ENCODE measurements at places on chromosomes 7 and 10.
A peak's percentile ranks its signal among the peaks of the same experiment; 100 is the strongest.

- DNase-seq, result no peak
Measured at GRCh38 chr7:136601772-136602171, 266.7 kb upstream of the CHRM2 start.

- no peak for DNase-seq
Measured at GRCh38 chr7:12385364-12385786, 18.3 kb downstream of the VWDE start.

GRCh38 chr10:7625836-7626235, 40.9 kb downstream of the ITIH5 start:
- no peak for DNase-seq

DNA sequence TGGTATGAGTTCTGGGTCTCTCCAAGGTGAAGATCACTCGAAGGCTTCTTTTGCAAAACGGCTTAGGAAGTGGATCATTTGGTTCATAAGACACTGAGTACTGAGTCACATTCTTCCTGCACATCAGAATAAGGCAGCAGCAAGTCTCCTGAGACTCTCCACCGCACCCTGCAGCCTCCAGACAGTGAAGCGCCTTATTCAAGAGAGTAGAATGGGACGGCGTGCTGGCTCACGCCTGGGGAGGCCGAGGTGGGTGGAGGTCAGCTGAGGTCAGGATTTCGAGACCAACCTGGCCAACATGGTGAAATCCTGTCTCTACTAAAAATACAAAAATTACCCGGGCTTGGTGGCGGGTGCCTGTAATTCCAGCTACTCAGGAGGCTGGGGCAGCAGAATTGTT, 70.3 kb downstream of the C10orf143 start:
- DNase-seq, result no peak

DNA sequence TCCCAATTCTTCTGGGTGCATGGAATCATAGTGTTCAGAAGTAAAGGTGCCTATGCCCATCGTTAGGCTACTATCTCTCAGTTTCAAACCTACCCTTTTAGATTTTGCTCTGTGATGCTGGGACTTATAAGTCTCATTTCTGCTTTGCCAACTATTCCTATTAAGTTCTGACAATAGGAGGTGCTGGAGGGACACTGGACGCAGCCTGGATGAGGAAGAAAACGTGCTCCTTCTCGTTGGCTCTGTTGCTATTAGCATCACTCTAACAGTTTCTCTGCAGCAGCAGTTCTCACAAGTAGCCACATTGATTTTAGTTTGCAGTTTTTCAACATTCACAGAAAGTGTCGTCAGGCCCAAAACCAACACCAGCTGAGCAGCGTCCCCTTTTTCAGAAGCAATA, 72.4 kb downstream of the ABCC2 start:
- peak; percentile 69 for DNase-seq

GRCh38 chr7:7799138-7799537, 80.7 kb upstream of the RPA3 start:
- DNase-seq, result peak; percentile 84

GRCh38 chr7:21912305-21912704, 33.4 kb downstream of the CDCA7L start:
- DNase-seq, result no peak

- no peak for DNase-seq
Measured at GRCh38 chr7:65744406-65744805, 128.5 kb upstream of the VKORC1L1 start.

DNA sequence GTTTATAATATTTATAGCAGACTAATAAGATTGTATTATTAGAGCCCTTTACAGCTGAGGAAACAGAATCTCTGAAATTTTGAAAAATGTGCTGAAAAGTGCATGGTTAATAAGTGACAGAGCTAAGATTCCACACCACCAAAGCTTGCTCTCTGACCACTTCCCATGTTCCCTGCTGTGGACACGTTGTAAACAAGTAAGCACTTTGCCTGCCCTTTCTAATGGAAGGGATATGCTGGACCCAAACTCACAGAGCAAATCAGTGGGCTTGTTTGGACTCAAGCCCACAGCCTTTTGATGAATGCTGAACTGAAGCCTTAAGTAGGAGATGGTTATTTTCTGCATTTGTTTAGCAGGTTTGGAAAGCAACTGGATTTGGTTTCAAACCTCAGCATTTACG, 214.0 kb upstream of the TMEM72 start:
- no peak for DNase-seq

- peak; percentile 70 for DNase-seq
Measured at GRCh38 chr7:31782411-31782991, 95.5 kb downstream of the PPP1R17 start.

DNA sequence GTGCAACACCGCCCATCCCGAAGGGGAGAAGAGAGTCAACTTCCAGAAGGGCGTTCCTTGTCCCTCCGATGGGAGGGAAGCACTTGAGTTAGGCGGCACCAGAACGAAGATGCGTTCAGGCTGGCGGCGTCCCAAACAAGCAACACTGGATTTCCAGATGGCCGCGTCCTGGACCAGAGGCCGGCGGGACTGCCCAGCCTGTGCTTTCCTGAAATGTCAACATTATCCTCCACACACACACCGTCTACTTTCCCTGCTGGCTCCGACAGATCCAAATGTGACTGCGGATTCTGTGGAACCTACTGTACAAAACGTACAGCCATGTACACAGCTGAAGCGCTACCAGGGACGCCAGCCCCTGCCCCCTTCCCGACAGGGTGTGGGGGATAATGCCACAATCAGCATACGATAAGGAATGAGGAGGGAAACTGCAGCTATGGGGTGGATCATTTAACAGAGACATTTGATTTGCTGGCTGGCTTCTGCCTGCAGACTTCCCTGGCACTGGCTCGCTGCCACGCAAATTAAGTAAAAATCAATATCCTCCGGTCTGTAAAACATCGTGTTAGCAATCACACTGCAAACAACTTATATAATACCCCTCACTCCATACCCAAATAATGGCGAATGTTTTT, 82.1 kb downstream of the ZRANB1 start:
- no peak for DNase-seq

DNA sequence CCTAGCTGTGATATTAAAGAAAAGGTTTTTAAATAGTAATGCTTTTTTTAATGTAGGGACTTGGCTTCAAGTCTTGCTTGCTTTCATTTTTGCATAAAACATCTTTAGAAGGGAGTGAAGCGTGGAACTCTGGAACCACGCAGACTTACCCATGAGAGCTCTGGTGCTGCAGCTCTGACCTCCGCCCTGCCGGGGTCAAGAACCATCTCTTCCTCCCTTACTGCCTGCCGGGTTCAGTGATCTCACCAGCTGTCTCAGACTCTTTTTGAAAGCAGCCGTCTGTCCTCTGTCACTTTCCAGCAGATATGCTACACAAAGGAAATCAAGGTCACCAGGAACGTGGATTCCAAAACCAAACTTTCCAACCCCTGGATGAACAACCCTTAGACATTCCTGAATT, 353.8 kb downstream of the GPR37 start:
- no peak for DNase-seq

GRCh38 chr10:110500515-110500905, 2.8 kb downstream of the DUSP5 start:
- DNase-seq, result no peak

DNA sequence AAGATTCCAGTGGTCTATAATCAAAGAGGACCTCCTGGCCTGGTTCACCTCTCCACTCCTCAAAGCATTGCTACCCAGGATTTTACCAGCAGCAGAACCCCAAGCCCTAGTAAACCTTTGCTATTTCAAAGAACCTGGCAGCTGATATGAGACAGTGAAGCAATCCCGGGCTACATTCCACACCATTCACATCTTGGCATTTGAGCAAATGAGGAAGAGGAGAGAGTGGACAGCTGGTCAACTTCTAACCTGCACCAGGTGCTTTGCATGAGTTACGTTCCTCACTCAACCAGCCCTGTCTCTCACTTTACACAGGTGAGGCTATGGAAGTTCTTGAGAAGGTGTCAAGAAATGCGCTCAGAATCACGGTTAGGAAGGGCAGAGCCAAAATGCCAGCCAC, 1.1 kb downstream of the CCDC3 start:
- DNase-seq, result no peak

DNA sequence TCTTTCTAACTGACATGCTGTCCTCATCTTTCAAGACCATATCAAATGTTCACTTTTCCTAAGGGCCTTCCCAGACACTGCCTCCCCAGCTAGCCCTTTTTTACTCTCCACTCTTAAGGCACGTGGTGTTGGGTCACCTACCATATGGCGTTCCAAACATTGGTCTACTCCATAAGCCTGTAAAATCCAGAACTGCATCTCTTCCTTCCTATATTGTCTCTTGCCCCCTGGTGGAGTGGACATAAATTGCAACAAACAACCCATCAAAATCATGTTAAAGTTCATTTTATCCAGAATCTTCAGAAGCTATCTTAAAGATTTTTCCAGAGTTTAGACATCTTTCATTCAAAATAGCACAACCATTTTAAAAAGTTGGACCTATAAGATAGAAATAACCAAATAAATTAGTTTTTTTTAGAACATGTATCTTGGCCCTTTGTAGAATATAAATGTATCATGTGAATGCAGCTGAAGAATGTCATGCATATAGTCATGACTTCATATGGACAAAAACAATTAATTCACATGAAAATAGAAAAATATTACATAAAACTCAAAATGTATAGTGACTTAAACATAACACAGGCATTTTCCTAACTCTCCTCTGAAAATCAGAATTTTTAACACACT, 180.6 kb upstream of the CHRM2 start:
- DNase-seq, result peak; percentile 7

- no peak for DNase-seq
Measured at GRCh38 chr10:76403912-76404311, 972.5 kb downstream of the LRMDA start.

GRCh38 chr7:963236-964078, 9.0 kb upstream of the ADAP1 start:
- DNase-seq, result no peak

GRCh38 chr10:593421-593820, 96.0 kb downstream of the DIP2C start:
- DNase-seq, result no peak

DNA sequence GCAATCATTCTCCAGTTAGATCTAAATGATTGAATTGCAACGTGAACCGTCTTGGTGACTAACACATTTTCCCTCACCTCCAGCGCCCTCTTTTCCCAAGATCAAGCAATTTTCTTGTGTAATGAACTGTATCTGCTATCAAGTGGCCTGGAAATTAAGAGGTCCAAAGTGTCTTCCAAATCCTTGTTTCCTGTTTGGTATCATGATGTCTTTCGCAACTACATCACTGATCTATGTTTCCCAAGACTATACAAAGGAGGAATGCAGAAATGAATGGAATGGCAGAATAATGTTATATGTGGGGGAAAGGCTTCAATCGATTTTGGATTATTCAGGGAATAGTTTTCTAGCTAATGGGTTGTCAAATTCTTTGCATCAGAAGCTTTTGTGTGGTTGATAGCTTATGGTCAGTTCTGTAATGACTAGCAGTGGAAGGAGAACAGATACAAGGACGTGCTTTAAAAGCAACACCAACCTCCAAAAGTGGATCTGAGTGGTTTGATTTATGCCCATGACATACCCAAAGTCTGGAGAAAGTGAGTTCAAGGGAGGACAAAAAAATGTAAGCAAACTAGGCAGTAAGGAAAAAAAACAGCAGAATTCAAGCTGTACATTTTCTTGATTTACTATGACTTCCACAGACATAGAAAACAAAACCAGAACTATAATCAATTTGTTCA, 14.6 kb upstream of the ZEB1 start:
- DNase-seq, result no peak

GRCh38 chr10:14673189-14673861, 101.4 kb downstream of the FAM107B start:
- DNase-seq, result no peak

- DNase-seq, result no peak
Measured at GRCh38 chr7:130931423-130931822, 197.4 kb upstream of the KLF14 start.

DNA sequence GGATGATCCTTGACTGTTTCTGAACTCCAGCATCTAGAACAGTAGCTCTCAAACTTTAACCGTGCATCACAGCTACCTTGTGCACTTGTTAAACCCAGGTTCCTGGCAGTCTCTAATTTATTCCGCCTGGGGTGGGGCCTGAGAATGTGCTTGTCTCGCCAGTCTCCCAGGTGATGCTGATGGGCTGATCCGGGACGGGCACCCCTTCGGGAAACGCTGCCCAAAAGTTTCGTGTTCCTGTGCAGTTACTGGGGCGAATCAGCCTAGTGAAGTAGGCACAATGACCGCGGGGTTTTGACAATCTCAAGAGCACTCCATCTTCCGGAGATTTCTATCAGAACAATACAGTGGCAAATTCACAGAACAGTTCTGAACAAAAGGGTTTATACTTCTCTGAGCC, 29.9 kb downstream of the ADCYAP1R1 start:
- DNase-seq, result no peak

GRCh38 chr7:139758388-139758787, 19.4 kb downstream of the HIPK2 start:
- no peak for DNase-seq

- DNase-seq, result peak; percentile 75
Measured at GRCh38 chr10:72089618-72090017, 1.3 kb upstream of the SPOCK2 start.

GRCh38 chr10:103571656-103571975, 78.1 kb downstream of the NEURL1 start:
- DNase-seq, result no peak

DNA sequence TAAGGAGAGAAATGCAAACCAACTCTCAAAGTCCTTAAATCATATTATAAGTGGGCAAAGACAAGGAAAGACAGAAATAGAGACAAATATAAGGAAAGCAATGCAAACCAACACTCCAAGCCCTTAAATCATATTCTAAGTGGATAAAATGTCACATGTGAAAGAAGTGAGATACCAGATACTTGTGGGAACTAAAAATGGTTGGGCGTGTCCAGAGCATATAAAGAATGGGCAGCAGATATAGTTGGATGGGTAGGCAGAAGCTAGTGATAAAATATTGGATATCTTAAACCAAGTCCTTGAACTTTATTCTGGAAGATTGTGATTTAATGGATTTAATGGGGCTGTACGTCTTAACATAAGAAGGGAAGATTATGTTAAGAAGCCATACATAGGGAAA, 1065.2 kb upstream of the C7orf33 start:
- no peak for DNase-seq

- DNase-seq, result no peak
Measured at GRCh38 chr7:75795831-75796285, 17.7 kb downstream of the CCL24 start.

DNA sequence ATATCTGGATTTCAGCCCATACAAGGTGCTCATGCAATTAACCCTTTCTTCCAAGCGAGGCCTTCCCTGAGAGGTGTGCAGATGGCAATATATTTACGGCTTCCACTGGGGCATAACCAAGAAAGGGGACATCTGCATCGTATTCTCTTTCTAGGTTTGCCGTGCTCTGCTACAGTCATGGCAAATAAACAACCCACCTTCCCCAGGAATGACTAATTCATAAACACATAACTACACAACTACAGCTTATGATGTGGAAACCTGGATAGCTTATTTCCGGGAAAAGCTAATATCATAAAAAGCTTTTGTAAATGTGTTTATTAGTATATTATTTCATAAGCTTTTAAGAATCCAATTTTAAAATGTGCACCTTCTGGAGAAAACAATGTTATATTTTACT, 120.0 kb downstream of the CAMK1D start:
- no peak for DNase-seq

DNA sequence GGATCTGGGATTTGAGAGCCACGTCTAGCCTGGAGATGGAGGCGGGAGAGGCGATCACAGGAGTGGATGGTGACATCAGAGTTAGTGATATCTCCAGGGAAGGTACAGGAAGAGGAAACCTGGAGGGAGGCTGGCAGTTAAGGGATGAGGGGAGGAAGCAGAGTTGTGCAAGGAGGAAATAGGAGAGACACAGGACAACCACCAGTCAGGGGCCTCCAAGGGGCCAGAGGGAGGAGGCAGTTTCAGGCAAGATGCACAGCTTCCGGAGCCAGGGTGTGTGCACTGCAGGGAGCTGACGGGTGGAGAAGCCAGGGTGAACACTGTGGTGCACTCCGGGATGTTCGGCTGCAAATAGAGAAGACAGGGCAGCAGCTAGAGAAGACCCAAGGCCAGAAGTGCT, 141.2 kb downstream of the GLI3 start:
- no peak for DNase-seq
